Activated CD8-positive, alpha-beta T cell treated with anti-CD3 and anti-CD28 coated beads for 36 hours (primary cell): ENCODE measurements at places on chromosomes 6 and 20. TPM values are rescaled to one million over a fixed set of nuclear protein-coding genes. Genes with fewer than 3 reads are reported as not detected.

Gene CCDC28A
- 15.0 TPM for total RNA-seq

DNA sequence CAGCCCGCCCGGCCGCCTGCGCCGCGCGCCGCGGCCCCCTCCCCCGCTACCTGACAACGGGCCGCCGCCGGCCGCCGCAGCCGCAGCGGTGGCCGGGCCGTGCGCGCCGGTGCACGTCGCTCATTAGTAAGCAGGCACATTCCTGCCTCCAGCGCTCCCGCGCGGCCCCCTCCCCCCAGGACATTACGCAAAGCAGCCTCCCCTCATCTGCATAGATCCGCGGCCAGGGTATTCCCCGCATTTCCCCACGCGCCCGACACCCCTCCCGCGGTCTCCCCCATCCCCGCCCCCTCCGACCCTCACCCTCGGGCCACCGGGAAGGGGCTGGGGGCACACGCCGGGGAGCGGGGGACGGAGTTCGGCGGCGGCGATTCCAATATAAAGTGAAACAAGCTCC, at the start of gene HIVEP2:
TSS of gene HIVEP2 (minus strand) at position 128 of the 397 bp plus-strand sequence. CDS start 170,438 bp downstream, outside the sequence.
- peak; percentile 95 for DNase-seq

GRCh38 chr6:1538810-1539478, 70.8 kb upstream of the FOXC1 start:
- DNase-seq, result no peak

DNA sequence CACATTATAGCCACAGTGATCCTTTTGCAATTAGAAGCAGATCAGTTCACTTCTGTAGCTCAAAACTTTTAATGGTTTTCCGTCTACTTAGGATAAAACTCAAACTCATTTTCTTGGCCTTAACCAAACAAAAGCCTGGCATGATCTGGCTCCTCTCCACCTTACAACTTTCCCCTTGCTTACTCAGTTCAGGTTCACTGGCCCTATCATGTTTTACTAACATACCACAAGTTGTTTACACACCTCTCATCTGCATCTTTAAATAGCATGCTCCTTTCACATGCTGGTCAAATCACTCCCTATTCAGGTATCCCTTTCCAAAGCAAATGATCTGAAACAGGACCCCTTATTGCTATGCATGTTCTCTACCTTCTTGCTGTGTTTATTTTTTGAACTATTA, 191.4 kb upstream of the FAM83B start:
- DNase-seq, result no peak

Gene VIP
- not detected for total RNA-seq

Gene TGM3
- not detected for total RNA-seq

- DNase-seq, result no peak
Measured at GRCh38 chr6:88641178-88641903, 322.1 kb downstream of the RNGTT start.

DNA sequence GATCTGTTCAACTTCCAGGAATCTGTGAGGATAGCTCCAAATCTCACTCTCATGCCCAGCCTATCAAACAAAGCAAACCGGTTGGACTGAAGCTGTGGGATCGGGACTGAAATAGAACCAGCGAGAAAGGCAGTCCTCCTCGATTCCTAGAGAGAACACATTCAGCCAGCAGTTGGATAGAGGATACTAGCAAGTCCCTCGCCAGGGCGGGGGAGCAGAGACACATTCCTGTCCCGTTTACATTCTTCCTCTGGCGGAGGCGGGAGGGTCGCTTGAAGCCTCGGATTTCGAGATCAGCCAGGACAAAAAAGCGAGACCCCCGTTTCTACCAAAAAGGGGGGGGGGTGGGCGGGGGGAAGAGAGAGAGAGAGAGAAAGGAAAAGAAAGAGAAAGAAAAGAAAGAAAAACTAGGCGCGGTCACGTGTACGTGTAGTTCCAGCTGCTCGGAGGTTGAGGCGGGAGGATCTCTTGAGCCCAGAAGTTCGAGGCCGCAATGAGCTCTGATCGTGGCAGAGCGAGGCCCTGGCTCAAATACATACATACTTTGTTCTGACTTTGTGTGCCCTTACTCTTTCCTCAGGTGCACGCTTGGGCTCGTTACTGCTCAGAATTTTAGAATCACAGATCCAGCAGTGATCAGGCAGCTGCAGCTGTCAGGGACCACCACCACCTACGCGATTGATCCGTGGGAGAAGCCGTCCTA, 19.5 kb downstream of the ZNF311 start:
- peak; percentile 51 for DNase-seq

Gene CABLES2
- total RNA-seq, result 4.5 TPM

Gene HLA-DQA1
- total RNA-seq, result 3.9 TPM

DNA sequence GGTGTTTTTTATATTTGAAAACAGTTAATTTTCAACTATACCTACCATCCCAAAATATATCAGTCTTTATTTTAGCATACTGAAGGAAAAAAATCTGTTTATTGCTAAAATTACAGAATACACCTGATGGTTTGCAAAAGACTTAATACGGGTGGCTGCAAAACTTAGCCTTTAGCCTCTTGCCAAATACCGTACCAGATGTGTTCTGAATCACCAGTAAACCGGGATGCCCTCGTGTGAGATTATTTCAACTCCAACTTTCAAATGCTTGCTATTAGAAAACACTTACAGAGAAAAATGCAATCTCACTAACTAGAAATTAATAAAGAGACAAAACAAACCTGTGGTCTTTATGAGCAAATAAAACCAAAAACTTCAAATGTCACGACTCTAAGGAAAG, 36.0 kb downstream of the REV3L start:
- DNase-seq, result no peak

- DNase-seq, result no peak
Measured at GRCh38 chr20:1891263-1892118, 3.7 kb upstream of the SIRPA start.
